Cerebellum (tissue), 4 donors: ENCODE measurements at places on chromosomes 4 and X. TPM values are rescaled to one million over a fixed set of nuclear protein-coding genes. Genes with fewer than 3 reads are reported as not detected.
A peak's percentile ranks its signal among the peaks of the same experiment; 100 is the strongest.

GRCh38 chrX:150649096-150649870 is 43.9 kb upstream of the MTMR1 start:
- no peak for DNase-seq

GRCh38 chr4:140049849-140050637 is 103.9 kb downstream of the MAML3 start:
- no peak for DNase-seq

DNA sequence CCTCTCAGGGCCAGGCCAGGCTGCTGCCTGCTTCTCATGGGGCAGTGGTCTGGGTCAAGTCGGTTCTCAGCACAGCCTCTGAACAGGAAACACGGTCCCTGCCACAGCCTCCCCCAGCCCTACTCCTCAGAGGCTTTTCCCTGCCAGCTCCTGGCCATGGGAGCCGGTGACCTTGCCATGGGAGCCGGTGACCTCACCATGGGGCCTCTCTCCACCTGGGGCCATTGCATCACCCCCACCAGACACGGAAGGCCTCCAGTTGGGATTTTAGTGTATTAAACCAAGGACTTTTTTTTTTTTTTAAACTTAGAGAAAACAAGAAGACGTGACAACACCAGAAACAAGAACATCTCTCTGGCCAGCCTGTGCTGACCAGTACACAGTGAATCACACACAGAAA is 25.6 kb downstream of the ETDB start:
- no peak for DNase-seq

GRCh38 chr4:112284662-112285411 is 867 bp downstream of the TIFA start:
- peak; percentile 24 for DNase-seq

GRCh38 chr4:93743022-93743421 is 85.5 kb upstream of the ATOH1 start:
- DNase-seq = no peak

DNA sequence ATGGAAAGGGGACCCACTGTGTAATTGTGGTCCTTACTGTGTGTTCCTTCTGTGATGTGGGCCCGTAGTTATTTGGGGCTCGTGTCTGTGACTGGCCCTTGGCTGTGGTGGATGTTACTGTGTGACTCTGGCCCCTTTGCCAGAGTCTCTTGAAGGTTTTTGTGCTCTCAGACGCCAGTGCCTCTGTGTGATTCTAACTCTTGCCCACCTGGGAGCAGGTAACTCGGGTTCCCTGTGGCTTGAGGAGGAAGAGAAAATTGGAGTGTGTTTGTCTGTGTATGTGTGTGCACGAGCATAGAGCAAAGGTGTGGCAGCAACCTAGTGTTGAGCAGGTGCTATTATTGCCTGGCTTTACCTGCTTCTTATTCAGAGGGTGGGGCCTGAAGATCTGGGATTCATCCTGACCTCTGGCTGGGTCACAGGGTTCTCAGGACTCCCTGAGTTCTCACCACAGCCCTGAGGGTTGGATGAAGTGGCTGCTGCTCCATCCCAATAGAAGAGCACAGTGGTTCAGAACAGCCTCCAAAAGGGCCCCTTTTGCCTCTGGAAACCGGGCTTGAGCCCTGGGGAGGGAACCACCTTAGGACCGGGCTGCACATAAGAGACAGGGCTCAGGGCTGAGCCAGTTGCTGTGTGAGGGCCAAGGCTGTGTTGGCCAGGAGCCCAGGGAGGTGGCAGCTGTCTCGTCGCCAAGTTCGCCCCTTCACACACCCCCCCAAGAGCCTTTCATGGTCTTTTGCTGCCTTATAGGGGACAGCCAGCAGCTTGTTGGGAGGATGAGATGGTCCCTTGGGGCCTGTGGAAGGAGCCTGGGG is 1.3 kb downstream of the RBM10 start:
- DNase-seq = no peak

DNA sequence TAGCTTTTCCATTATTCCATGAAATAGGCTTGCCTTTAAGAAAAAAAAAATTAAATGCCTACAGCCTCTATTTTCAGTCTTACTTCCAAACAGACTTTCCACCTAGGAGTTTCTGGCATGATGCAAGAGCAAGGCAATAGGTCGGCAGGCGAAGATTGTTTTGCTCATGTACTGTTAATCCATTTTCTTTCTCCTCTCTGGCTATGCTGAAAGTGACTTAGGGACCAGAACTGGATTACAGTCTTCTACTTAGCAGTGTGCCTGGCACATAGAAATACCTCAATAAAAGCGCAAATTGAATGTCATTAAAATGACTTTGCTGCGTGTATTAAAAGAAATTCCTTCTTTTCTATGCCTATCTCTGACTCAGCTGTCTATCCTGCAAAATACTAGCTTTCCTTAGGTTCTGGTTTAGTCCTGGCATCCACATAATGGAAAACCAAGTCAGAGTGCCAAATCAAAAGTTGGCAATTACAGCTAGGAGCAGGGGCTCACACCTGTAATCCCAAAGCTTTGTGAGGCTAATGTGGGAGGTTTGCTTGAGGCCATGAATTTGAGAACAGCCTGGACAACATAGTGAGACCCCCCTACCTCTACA is 51.9 kb downstream of the CC2D2A start:
- no peak for DNase-seq

Gene MAGEC3
- total RNA-seq = 0.54 TPM

Gene ARHGAP10
- total RNA-seq = 9.8 TPM

Gene LRAT
- 1.6 TPM for total RNA-seq

Gene MEPE
- total RNA-seq = not detected

Gene SRPK3
- total RNA-seq = 0.18 TPM

Gene RGS12
- 87.5 TPM for total RNA-seq

Gene RPS6KA6
- total RNA-seq = 14.3 TPM

Gene KCNIP4
- 126 TPM for total RNA-seq

Gene RIBC1
- 1.7 TPM for total RNA-seq

Gene PDCL2
- not detected for total RNA-seq
